ENCODE measurements at places on chromosomes 7 and 10. TPM values are rescaled to one million over a fixed set of nuclear protein-coding genes. Genes with fewer than 3 reads are reported as not detected.

GRCh38 chr7:69738396-69738951 lies 140.2 kb downstream of the AUTS2 start:
- no peak for DNase-seq

DNA sequence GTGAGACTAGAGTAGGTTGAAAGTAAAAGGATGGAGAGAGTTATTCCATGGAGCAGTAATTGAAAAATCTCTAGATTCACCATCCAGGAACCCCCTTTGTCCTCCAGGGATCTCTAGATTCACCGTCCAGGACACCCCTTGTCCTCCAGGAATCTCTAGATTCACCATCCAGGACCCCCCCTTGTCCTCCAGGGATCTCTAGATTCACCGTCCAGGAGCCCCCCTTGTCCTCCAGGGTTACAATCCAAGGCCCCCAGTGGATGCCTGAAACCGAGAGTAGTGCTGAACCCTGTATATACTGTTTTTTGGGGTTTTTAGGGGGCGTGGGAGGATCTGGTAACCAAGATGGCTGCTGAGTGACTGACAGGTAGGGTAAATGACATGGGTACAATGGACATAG lies 38.3 kb upstream of the PPP2R2D start:
- DNase-seq: no peak

DNA sequence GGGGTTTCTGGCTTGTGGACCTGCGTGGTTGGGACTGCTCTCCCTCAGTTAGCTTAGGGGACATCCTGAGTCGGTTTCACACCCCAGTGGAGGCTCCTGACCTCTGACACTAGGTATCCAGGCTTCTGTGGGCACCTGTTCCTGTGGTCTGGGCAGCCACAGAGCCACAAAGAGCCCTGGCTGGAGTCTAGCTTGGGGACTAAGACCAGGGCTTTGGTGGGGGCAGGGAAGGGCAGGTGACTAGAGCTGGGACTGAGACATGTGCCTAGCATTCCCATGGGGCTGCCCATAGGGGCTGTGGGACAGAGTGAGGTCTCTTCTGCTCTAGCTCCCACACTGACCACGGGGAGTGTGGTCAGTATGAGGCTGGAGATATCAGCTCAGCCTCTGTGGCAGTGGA lies 4.0 kb upstream of the TMEM270 start:
- DNase-seq: no peak

DNA sequence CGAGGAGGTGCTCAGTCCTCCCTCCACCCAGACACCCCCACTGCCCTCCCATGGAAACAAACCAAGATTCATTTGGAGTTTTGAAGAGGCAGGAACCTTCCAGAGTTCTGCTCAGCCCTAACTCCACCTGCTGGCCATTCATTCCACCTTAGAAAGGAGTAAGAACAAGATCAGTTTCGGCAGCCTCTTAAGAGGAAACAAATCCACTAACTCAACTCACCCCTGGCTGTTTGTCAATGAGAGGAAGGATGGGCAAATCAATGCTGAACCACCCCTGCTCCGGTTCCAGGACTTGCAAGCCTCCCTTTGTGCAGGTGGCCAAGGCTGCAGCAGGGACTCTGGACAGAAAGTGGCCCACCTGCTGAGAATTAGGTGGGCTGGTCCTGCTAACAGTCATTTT lies 26.2 kb downstream of the CCDC3 start:
- DNase-seq: no peak

DNA sequence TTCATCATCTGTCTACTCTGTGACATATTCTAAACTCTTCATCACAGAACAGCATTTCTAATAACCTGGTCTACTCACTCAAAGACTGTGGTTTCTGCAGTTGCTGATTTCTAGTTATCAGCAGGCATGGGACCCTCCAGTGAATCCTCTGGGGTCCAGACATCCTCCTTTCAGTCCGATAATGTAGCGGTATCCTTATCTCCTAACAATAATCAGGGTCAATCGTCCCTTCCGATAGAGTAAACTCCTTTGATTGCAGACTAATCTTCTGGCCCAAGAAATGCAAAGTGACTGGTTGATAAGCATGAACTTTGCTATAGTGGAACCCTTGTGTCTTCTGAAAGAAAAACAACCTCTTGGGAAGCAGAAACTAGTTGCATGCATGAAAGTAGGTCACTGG lies 1209.8 kb upstream of the CELF2 start:
- DNase-seq: no peak

DNA sequence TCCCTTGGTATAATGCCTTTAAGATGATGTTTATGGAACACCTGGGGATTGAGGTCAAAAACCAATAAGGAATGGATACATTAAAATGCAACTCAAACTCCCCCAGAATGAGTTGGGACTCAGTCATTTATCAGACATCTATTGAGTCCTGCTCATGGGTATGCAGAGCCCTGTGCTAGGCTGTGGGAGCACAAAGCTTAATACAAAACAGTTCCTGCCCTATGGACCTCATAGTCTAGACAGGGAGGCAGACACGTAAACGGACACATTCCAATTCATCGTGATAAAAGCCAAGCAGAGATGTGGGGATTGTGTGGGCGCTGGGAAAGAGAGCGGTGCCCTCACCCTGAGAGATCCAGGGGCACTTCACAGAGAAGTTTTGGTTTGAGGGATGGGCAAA lies 181.7 kb downstream of the PTEN start:
- no peak for DNase-seq

DNA sequence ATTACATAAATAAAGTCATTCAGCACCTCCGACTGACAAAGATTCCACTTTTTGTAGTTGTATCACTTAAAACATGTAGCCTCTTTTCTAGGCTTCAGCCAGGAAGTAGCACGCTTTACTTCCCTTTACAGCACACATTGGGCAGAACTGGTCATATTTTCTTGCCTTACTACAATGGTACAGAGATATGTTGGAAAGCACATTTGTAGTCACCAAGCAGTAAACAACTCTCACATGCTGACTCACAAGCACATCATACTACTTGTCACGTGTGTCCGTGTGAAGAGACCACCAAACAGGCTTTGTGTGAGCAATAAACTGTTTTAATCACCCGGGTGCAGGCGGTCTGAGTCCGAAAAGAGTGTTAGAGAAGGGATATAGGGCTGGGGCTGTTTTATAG lies 1071.8 kb downstream of the DNAJB9 start:
- no peak for DNase-seq

DNA sequence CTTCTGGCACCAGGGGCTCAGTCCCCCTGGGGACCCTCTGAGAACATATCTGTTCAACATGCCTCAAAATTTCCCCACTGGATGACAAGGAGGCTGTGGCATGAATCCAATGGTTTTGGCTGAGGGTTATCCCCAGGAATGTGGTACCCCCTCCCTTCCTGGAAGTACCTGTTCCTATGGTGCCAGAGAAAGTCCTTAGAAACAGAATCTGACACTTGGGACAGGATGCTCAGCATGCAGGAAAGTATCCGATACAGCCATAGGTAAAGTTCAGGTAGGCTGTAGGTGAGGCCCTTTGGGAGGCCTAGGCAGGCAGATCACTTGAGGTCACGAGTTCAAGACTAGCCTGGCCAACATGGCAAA lies 42.7 kb upstream of the A1CF start:
- DNase-seq: no peak

- no peak for DNase-seq
Observed at GRCh38 chr7:778968-779451, 51.9 kb upstream of the PRKAR1B start.

- no peak for DNase-seq
Observed at GRCh38 chr7:17444673-17445072, 146.2 kb downstream of the AHR start.

DNA sequence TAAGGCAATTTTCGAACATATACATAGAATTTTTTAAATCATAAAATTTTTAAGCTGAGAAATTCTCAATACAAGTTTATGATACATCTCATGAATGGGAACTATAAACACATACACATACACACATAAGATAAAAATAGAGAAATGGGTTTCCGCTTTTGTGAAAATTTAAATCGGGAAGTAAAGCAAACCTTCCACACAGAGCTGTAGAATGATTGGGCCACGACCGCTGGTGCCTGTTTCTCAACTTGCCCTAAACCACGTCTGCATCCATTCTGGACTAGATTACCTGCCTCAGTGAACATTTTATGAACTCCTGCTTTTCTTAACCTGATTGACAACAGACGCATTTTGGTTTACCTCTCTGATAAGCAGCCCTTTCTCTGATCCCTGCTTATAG lies 264.4 kb downstream of the SKAP2 start:
- no peak for DNase-seq

DNA sequence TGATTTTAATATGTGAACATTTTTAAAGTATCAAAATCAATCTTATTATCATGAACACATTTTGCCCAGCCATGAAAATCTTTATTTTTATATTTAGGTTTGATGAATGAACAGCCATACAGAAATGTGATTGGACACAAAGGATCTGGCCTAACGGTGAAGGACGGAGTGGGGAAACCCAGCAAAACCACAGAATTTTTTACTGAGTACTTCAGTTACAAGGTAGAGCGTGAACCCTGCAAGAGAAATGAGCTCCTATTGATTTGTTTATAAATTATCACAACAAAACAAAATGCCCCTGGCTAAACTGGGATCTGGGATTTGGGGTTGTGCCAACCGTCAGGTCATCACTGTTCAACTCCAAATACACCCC lies 118.8 kb downstream of the JAZF1 start:
- no peak for DNase-seq

DNA sequence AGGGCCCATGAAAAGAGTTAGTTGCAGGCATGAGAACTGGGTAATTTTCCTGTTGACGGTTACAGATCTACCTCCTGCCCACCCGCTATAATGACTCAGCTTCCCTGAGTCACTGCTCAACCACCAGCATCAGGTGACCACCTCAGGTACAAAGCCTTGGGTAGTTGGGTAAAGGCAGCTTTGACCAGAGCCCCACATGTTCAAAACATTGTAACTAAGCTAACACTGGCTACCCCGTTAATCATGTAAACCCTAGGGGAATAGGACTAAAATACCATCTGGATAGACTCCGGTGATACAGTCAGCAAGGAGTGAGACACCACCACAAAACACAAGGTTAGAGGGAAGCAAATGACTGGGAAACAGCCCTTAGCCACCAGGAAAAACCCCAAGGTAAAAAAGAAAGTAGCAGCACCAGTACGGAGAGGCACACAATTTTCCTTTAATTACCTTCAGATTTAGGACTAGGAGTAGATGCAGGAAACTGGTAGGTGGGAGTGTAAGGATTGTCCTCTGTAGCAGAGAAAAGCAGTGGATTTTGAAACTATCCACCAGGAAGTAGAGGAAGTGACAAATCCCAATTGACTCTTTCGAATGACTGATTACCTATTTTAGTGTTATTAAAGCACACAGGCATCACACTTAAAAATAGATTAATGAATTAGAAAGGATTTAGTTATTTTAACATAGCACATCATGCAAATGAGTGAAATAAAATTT lies 103.5 kb upstream of the PDLIM1 start:
- DNase-seq: no peak

- DNase-seq: no peak
Observed at GRCh38 chr10:3578159-3578558, 206.8 kb downstream of the KLF6 start.

GRCh38 chr10:129440722-129441316 lies 26.2 kb upstream of the MGMT start:
- no peak for DNase-seq

- no peak for DNase-seq
Observed at GRCh38 chr10:80081801-80082750, 3.6 kb downstream of the TMEM254 start.

Gene PSTK
- 2.3 TPM for total RNA-seq

Gene HOXA7
- total RNA-seq: not detected

Gene EBLN1
- total RNA-seq: not detected

Gene MACROH2A2
- 15.2 TPM for total RNA-seq

Gene FAM237B
- total RNA-seq: not detected

Gene SPDYE5
- not detected for total RNA-seq

Gene PLAC9
- 23.2 TPM for total RNA-seq

Gene LIPK
- total RNA-seq: not detected

Gene LIPM
- total RNA-seq: not detected

Gene TBC1D12
- 4.8 TPM for total RNA-seq

Gene PRRT4
- 1.6 TPM for total RNA-seq

Gene LRGUK
- total RNA-seq: 0.20 TPM

Gene C10orf53
- not detected for total RNA-seq

Gene FLNC
- total RNA-seq: 591 TPM

Gene CPSF4
- 19.8 TPM for total RNA-seq

Gene RALA
- 38.0 TPM for total RNA-seq

All from left ventricle myocardium superior (tissue), 1 donor.